Myocyte (in vitro differentiated cells): ENCODE measurements at places on chromosomes 1 and 21.

GRCh38 chr1:31703431-31704270 is at the start of gene COL16A1:
COL16A1 (minus strand) TSS chr1:31704017; CDS start chr1:31702193, 1,824 bp downstream.
- DNase-seq = no peak

DNA sequence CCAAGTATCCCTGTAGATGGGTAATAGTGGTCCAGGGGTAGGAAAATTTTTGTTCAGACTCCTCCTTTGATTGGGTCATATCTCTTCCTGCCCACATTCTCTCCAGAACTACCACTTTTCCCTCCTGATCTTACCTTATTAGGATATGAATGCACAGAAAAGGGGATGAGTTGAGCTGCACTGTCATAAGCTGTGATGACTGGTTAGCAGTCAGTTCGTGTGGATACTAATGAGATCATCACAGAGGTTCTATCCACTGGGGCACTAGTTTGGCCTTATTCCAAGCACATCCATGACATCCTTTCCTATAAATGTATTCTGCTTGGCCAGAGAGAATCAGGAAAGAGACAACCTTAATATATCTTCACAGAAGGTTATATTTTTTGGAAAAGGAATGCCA is 22.1 kb upstream of the TBX15 start:
- no peak for DNase-seq

GRCh38 chr1:192789871-192790270 is 19.0 kb upstream of the RGS2 start:
- DNase-seq = no peak

- peak; percentile 99 for DNase-seq
Observed at GRCh38 chr1:56424744-56425493, 154.4 kb downstream of the PLPP3 start.

GRCh38 chr1:19006000-19006399 is 49.5 kb upstream of the IFFO2 start:
- no peak for DNase-seq

GRCh38 chr1:56938646-56939045 is 27.2 kb downstream of the C8B start:
- DNase-seq = no peak

GRCh38 chr1:24691051-24691450 is 47.9 kb downstream of the SRRM1 start:
- no peak for DNase-seq

DNA sequence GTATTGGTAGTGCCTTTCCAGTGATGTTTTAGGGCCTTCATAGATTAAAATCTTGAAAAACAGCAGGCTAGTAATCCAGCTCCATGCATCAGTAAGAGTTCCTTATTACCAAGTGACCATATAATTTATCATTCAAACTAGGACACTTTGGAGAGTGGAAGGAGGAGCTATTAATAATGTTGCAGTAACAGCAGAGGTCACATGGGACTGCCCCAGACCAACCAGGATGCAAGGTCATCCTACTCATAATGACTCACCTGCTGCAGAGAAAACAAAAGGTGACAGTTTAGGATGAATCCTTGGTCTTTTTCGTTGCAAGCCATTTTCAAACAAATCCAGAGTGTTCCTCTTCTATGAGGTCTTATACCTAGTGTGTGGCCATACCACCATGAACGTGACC is 187.4 kb downstream of the NUF2 start:
- DNase-seq = no peak

DNA sequence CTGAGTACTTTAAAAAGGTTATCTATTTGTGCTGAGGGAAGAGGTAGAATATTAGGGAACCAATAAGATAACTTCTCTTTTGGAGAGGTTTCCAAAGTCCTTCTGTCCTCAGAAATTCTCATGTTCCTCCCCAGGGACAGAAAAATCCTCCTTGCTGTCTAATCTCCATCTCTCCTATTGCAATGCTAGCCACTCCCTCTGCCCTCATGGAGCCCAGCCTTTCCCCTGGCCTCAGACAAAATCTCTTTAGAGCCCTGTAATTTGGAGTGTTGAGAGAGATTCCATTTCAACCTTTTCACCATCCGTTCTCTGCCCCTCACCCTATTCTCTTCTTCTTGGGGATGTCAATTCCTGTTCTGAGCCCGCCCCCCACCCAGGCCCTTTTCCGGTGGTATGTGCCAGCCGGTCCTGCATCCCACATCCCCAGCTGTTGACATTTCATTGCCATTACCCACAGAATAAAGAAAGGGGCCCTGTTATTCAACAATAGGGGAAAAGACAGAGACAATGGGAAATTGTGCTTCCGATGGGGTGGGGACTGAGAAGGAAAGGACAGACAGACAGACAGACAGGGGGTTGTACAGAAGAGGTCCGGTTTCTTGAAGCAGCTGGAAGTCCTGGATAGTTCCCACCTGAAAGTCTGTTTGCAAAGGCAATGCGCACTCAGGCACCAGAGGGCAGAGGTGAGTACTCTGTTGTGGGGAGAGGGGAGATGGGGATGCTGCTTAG is at the start of gene HAPLN2:
HAPLN2 (plus strand) TSS at position 563 of the 729 bp plus-strand sequence. CDS start 4,076 bp downstream, outside the sequence.
- DNase-seq = no peak

DNA sequence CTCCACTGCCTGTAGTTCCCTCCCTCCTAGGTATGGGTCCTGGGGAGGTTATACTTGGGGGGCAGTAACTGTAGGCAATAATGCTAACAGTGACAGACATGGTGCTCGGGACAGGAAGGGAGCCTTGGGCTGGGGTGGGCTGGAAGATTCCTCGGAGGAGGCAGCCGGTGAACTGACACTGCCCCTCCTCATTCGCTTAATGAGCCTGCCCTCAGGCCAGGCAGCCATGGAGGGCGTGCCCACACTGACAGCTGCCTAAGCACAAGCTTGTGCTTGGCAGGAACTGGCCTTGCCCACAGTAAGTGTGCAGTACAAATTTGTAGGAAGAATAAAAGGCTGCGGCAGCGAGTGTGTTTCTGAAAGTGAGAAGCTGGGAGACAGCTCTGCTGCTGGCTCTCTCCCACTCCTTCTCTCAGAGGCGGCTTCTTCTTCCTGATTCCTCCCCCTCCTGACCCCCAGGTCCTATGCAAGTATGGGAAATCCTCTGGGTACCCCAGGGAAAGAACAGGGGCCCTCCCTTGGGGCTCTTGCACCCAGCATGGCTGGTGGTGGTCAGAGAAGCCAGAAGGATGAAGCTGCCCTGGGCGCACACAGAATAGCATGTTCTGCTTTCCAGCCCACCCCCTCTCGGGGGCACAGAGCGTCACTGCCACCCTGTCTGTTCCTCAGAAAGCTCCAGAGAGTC is 23.6 kb downstream of the OPTC start:
- DNase-seq = peak; percentile 68

DNA sequence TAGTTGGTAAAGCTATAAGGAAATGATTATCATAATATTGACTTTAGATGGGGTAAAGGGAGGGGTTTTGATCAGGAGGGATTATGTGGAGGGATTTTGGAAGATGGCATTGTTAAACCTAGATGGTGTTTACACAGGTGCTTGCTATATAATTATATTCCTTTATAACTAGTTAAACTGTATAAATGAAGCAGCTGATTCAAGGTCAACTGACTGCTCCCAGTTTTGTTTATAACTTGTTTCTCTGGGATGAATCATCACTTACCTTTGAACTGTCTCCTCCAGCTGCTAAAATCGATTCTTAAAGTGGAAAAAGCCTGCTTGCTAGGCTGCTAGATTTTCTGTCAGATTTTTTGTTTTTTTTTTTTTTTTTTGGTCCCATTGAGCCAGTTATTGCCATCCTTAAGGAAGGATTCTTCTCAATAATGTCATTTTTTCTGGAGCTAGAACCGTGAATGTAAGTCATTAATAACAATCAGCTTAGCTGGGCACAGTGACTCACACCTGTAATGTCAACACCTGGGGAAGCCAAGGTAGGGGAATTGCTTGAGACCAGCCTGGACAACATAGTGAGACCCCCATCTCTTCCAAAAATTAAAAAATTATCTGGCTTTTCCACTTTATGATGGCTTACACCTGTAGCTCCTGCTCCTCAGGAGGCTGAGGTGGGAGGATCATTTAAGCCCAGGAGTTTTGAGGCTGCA is 153.2 kb downstream of the PIK3R3 start:
- DNase-seq = no peak

- peak; percentile 70 for DNase-seq
Observed at GRCh38 chr1:65948609-65949229, 156.0 kb downstream of the PDE4B start.

- peak; percentile 73 for DNase-seq
Observed at GRCh38 chr1:110542725-110543124, 23.8 kb upstream of the KCNA10 start.

DNA sequence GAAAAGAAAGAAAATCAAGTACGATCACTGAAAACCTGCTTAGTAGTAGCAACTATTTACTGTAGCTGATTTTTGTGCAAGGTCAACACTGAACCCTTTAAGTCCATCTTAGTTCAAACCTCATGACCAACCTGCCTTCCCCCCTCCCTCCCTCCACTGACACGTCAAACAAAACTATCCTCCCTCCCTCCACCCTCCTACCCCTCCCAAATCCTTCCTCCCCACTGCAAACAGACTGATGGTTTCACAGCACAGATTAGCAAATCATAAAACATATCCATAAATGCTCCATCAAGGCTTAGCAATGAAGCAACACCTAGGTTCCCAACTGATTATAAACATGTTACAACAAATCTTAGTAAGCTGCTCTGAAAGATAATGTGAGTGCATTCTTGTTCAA is 164.3 kb upstream of the GREM2 start:
- no peak for DNase-seq

DNA sequence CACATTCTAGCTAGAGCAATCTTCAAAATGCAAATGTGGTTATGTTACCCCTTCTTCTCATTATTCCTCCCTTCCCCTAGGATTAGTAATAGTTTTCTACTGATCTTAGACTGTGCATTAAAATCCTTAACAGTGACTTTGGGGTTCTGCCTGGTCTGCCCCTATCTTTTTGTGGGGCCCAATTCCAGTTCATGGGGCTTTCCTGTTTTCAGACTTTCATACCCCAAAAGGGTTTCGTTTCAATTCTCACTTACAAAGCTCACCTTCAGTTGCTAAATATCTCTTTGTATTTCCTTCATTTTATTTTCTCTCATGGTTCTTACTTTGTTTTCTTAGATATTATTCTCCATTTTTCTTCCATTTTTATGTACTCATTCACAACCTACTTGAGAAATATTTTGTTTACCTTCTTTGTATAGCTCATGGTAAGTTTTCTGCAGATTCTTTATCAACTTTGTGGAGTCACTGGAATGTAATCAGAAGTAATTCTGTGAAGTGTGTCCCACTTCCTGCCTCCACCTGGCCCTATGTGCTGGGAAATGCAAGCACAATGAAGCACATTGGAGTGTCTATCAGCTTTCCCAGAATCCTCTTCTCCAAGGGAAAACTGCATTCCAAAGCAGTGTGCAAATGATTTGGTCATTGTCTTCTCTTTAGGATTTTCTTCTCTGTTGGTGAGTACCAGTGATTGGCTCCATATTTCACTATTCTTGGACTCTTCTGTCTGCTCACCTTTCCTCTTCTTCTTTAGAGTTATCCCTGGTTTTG is 350.2 kb downstream of the ZNF326 start:
- DNase-seq = no peak
